CD8-positive, alpha-beta memory T cell (primary cell): ENCODE measurements at places on chromosomes 3 and 15. TPM values are rescaled to one million over a fixed set of nuclear protein-coding genes. Genes with fewer than 3 reads are reported as not detected.
A peak's percentile ranks its signal among the peaks of the same experiment; 100 is the strongest.

The CSTA gene
- not detected for polyA plus RNA-seq

The SOX2 gene
- polyA plus RNA-seq: not detected

The TGM4 gene
- 0.43 TPM for polyA plus RNA-seq

The FGF12 gene
- polyA plus RNA-seq: not detected

The PPARG gene
- not detected for polyA plus RNA-seq

The LRTM1 gene
- not detected for polyA plus RNA-seq

The KNG1 gene
- not detected for polyA plus RNA-seq

The SLC22A13 gene
- 0.12 TPM for polyA plus RNA-seq

DNA sequence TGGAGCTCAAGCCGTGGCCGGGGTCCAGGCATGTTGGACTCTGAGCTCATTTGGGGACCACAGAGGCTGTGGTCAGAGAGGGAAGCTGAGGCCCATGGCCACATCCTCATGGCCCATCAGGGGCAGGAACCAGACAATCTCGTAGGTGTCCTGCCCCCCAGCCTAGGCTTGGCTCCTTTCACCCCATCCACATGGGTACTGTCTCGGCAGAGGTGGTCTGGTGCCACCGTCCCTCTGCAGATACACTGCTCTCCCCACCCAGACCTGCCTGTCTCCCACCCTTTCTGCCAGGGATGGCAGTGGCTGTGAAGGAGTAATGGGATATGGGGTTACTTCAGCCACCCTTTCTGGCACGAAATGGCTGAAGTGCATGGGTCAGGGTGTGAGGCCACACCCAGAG is 7.9 kb downstream of the PRSS50 start:
- no peak for DNase-seq

DNA sequence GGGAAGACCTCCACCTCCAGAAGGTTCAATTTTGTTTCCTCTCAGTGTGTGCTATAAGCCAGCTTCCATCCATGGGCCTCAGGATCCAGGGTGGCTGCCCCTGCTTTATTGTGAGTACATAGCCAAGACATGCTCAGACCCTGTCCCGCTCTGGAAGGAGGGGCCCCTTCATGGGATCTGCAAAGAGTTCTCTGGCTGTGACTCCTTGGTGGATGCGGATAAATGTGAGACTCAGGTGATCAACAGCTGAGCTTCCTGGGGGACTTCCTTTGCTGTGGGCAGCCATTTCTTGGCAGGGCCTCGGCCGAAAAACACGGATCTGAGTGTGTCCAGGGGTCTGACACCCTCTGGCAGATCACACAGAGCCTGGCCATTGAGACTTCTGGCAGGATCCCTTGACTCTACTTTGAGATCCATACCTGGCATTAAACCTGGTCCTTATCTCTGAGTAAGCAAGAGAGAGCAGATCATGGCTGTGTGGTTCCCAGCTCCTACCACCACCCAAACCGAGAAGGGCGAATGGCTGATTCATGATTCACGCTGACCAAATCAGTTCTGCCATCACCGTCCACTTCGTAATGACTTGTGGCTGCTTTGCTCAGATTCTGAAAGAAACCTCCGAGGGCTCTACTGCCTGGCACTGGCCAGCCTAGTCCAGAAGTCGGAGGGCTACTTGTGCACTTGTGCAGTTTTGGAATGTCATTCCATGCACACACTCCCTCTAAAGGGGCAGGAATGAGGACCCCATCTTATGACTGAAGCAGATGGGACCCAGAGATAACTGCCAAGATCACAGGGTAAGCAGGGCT is 68.1 kb downstream of the SENP2 start:
- DNase-seq: no peak

GRCh38 chr3:99686955-99687612 is 48.7 kb downstream of the COL8A1 start:
- no peak for DNase-seq

GRCh38 chr3:133209871-133210550 is 171.8 kb downstream of the TMEM108 start:
- DNase-seq: no peak

GRCh38 chr15:63203451-63204090 is 14.2 kb downstream of the RAB8B start:
- DNase-seq: peak; percentile 76

- DNase-seq: no peak
Measured at GRCh38 chr3:186643493-186643892, 3.3 kb downstream of the FETUB start.

GRCh38 chr3:52838561-52839267 is 3.9 kb upstream of the MUSTN1 start:
- DNase-seq: no peak

DNA sequence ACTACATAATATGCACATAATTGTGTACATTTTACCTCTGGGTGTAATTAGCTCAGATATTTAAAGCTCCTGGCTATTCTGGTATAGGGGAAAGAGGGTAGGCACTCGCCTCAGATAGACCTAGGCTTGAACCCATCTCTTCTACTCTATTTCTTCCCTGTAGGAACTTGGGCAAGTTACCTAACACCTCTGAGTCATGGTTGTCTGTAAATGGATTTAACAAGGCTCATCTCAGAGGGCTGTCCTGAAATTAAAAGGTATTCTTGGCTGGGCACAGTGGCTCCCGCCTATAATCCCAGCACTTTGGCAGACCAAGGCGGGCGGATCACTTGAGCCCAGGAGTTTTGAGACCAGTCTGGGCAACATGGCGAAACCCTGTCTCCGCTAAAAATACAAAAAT is 30.7 kb downstream of the NANOGP8 start:
- no peak for DNase-seq

GRCh38 chr3:10683106-10683505 is 132.9 kb upstream of the SLC6A11 start:
- no peak for DNase-seq

DNA sequence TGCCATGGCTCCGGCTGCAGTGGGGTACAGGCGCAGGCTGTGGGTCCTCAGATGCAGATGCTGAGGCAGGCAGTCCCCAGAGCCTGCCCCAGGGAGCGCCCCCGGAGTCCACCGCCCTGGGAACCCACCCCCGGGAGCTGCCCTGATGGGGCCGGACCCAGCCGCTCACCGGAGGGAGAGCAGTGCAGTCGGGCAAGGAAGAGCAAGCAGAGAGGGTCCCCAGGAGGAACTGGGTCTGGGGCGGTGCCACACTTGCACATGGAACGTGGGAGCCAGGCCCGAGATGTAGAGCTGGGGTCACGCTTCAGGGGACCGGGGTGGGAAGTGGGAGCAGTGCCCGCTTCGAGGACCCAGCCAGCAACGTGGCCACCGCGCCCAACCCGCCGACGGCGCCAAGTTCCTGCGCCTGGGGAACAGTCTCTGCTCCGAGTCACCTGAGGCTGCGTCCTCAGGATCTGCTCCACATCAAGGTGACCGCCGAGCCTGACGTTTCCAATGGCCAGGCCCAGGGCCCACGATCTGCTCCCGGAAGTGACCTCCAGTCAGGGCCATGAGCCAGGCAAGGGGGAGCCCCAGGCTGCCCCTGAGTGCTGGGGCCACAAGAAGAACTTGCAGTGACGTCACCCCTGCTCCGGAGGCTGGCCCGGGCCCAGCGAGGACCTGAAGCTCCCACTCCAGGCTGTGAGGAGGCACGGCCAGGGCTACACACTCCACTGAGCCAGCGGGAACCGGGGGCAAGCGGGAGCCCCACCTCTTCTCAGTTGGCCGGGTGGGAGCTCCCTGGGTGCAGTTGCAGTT is 27.0 kb upstream of the TFG start:
- no peak for DNase-seq

DNA sequence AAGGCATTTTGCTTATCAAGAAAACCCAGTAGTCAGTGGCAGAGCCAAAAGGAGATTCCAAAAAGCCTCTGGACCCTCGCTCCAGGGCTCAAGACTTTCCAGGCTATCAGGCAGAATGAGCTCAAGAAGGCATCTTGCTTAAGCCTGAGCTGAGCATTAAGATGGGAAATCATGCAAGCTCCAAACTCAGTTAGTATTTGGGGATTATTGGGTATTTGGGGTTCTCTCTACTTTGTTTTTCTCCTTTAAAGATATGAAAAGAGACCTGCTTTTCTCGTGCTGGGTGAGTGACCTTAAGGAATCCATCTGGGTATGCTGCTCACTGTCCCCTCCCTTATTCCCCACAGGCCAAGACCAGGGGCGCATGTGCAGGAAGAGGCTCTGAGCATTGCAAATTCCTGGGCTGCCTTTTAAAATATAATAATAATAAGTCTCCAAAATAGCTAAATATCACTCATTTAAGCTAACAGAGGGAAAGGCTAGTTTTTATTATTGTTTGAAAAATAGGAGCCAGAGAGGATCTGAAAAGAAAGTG is 75.4 kb upstream of the HACD2 start:
- no peak for DNase-seq

GRCh38 chr3:29949940-29950616 is 656.3 kb upstream of the TGFBR2 start:
- DNase-seq: no peak

GRCh38 chr3:189166321-189166720 is 5.5 kb upstream of the TPRG1 start:
- DNase-seq: no peak

- no peak for DNase-seq
Measured at GRCh38 chr3:61347981-61348380, 96.7 kb upstream of the FHIT start.

GRCh38 chr3:25547103-25547502 is 117.6 kb downstream of the TOP2B start:
- DNase-seq: no peak

DNA sequence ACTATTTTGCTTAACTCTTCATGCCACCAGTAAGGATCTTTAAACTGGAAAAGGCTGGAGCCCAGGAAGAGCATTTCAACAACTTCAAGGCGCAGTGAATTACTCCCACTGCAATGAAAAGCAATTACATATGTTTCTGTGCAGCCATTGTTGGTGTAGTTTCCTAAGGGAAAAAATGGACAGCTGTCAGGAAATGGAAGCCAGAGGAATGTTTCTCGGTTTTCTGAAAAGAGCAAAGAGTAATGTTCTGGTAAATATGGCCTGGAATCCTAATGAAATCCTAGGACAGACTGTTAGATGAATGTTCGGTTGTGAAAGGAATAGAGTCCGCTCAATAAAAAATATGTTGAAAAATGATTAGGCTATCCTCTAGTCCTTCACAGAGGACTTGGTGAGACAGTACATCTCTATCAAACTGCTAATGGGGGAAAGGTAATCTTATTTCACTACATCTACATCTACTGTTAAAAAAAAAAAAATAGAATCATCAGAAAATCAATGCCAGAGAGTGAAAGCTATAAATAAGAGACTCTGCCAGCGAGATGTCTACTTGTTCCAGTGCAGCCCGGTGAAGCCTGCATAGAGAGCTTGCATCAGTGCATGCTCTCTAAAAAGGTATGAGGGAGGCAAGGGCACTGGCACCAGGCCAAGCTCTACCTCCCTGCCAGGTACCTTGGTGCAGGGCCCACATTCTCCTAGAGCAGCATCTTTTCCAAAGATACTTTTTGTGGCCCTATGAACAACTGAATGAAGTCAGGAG is 68.2 kb upstream of the TJP1 start:
- DNase-seq: no peak

- no peak for DNase-seq
Measured at GRCh38 chr3:136772709-136773108, 20.5 kb upstream of the STAG1 start.

DNA sequence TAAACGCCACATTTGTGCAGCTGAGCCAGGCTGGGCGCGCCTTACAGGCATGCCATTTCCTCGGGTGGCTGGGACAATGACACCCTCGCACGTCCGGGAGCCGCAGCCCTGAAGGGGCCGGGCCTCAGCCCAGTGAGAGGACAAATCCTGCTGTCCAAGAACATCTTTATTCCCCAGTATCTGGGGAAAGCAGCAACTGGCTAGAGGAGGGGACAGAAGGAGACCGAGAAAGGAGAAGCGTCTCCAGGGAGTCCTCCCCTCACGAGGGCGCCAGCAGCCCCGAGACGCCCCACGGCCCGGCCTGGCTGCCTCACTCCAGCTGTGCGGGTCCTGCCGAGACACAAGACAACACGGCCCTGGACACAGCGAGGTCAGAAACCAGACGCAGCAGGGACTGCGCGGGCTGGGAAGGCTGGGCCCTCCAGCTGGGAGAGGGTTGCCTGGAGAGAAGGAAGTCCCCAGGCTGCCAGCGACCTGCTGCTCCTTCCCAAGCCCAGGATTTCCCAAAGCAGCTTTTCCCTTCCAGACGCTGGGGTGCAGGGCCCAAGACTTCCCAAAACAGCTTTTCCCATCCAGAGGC is 130.2 kb downstream of the CHSY1 start:
- DNase-seq: peak; percentile 25

GRCh38 chr15:63135281-63135680 is 13.6 kb downstream of the LACTB start:
- no peak for DNase-seq
